NCI-H510A treated with DMSO at 0.1 percent for 48 hours (cell line): ENCODE measurements at places on chromosomes 7 and 10.

DNA sequence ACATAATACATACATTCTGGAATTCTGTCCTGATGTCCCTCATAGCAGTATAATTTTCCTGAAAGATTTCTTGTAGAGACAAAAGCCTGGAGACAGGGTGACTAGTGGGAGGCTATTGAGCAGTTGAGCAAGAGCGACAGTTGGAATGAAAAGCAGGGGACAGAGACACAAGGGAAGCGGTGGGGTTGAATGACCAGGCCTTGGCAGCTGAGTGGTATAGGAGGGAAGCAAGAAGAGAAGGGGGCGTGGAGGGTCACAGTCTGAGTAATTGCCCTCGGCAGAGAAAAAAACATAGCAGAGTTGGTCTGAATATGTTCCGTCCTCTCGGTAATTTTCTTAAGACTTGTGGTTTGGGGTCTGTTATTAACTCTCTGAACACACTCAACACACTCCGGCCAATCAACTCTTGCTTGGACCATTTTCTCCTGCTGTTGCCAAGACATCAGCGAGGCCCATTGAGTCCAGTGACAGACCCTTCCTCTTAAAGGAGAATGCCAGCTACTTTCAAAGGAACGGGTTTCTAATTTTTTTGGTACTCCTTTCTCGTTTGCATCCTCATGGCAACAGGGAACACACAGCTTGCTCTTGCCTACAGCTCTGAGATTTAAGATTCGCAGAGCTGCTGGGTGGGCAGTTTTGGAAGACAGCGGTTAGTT lies 5.3 kb upstream of the ACTR3B start:
- no peak for DNase-seq

GRCh38 chr7:1884583-1885350 lies 214.7 kb downstream of the ELFN1 start:
- no peak for DNase-seq

- DNase-seq = no peak
Observed at GRCh38 chr10:7767209-7767608, 20.6 kb downstream of the KIN start.

- no peak for DNase-seq
Observed at GRCh38 chr10:71382757-71383156, 14.0 kb upstream of the CDH23 start.

GRCh38 chr10:89115876-89116627 lies 91.1 kb downstream of the CH25H start:
- no peak for DNase-seq

GRCh38 chr7:41855798-41856197 lies 152.9 kb upstream of the INHBA start:
- DNase-seq = no peak

DNA sequence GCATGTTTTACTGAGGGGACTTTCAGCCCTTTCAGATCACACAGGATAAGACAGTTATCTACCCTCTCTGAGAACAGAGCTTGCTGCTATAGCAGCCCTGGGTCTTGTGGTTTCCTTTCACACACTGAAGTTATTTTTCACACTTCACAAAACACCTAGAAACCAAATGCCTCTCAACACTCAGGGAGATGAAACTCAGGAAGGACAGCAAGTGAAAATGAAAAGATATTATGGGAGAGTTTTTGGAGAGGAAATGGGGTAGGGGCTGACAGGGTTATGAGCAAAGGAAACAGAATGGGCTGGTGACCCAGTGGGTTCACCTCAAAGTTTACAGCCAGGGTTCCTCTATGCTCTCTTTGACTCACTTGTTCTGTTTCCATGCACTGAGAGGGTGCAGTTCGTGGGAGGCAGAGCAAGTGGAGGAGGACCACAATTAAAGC lies 17.0 kb upstream of the GIMAP2 start:
- DNase-seq = no peak

- no peak for DNase-seq
Observed at GRCh38 chr7:81616951-81617350, 152.9 kb downstream of the HGF start.

DNA sequence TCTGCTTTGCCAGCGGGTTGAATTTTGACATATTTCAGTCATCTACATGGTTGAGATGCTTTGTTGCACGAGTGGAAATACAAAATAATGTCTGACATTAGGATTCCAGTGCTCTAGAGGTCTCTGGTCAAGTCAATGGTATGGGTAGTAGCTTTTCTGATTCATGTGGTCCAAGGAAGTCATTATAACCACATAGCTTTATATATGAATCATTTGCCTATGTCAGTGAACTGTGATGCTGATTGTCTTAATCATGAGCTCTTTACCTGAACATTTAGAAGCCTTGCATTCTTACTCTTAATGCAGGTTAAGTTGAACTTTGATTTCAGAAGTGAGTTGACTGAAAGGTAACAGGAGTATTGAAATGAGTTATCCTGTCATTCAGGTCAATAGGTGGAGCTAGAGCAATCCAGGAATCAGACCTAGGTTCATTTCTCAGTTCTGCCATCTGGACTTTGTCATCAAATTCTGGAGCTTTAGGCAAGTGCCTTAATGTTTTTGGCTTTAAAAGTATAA lies 3.3 kb downstream of the MAPK8 start:
- no peak for DNase-seq

GRCh38 chr7:54581511-54581910 lies 39.3 kb downstream of the VSTM2A start:
- no peak for DNase-seq

GRCh38 chr7:145313551-145313950 lies 477.7 kb upstream of the TPK1 start:
- no peak for DNase-seq

DNA sequence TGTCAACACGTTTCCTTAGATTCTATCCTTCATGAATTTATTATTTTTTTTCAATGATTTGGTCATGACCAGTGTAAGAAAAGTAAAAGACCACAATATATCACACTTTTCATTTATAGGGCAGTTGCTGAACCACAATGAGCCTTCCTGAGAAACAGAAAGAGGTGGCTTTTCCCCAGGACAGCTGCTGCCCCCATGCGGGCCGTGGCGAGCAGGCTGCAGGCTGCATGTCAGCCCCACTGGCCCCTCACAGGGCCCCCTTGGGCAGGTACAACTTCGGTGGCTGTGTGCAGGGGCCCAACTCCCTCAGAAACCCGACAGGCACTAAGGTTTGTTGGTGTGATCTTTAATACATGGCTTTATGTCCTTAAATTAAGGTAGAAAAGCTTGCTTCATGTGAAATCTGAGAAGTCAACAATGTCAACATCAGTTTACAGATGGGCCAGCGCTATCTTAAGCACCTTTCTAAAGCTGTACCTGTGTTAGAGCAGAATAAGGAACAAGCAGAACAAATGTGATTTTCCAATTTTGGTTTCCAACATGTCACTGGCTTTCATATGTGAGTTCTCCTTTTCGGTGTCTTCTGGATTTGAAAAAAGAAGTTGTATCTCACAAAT lies 10.6 kb downstream of the BEND7 start:
- DNase-seq = no peak

GRCh38 chr7:88791891-88792290 lies 3.6 kb downstream of the TEX47 start:
- no peak for DNase-seq
